Epithelial cell of proximal tubule (primary cell): ENCODE measurements at places on chromosomes 4 and X. TPM values are rescaled to one million over a fixed set of nuclear protein-coding genes. Genes with fewer than 3 reads are reported as not detected.

The TCP11X2 gene
- 0.12 TPM in 1 of 2 replicates, not detected in the other for total RNA-seq

The FHDC1 gene
- total RNA-seq = 0.72 and 2.1 TPM in 2 replicates

The HPGDS gene
- total RNA-seq = not detected in 2 replicates

The CLOCK gene
- total RNA-seq = 9.2 and 12.7 TPM in 2 replicates

The FRAS1 gene
- total RNA-seq = 7.0 and 9.1 TPM in 2 replicates

The MAGEB1 gene
- total RNA-seq = not detected in 2 replicates

The NUDT11 gene
- 5.5 and 11.9 TPM in 2 replicates for total RNA-seq

The USP51 gene
- 0.80 and 1.0 TPM in 2 replicates for total RNA-seq

The PCDH7 gene
- total RNA-seq = 1.9 and 3.0 TPM in 2 replicates

The MAGEC2 gene
- not detected in 2 replicates for total RNA-seq

The NDNF gene
- 0.43 and 0.46 TPM in 2 replicates for total RNA-seq

DNA sequence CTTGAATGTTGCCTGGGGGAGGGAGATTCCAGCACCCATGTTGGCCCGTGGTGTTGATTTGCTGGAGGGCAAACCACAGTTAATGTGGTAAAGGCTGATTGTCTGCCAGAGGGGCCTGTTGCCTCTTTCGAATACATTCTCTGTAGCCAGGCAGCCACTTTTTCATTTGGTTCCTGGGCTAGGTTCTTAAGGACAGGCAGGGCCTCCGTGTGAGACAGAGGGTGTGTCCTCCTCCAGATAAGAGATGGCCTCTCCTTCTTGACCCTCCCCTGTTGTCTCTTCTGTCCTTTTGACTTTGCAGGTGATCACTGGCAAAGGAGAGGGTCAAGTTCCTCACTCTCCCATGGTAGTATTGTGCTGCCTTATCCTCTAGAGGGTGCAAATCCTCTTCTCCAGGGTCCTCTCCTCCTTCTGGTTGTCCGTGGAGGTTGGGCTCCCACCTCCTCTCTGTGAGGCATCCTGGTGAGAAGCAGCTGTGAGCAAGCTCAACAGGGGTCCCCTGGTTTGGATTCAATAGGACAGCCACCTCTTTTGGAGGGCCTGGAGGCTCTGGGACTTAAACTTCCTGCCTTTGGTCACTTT lies 44.9 kb downstream of the ZNF182 start:
- no peak for DNase-seq

GRCh38 chr4:31667686-31668085 lies 947.5 kb downstream of the PCDH7 start:
- DNase-seq = no peak

GRCh38 chr4:184451726-184452125 lies 22.6 kb downstream of the IRF2 start:
- no peak for DNase-seq

- no peak for DNase-seq
Measured at GRCh38 chrX:155679715-155680114, 67.0 kb upstream of the TMLHE start.

GRCh38 chrX:153669174-153669890 lies 4.3 kb downstream of the PNCK start:
- no peak for DNase-seq

DNA sequence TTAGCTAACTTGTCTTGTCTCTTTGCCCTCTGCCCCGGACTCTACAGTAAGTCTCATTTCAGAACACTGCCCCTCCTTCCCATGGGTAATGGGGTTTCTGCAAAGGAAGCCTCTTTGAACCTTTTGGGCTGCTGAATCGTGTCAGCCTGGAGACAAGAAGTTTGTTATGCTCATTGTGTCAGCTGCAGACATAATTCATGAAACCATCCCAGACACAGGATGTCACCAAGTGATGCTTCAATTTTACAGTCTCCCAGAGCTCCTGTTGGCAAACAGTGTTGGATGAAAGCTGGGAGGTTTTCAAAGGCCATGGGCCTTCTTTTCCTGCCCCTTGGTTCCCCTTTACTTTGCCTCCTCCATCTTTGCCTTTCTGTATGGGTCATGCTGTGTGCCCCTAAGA lies 223.1 kb upstream of the TAPT1 start:
- no peak for DNase-seq

DNA sequence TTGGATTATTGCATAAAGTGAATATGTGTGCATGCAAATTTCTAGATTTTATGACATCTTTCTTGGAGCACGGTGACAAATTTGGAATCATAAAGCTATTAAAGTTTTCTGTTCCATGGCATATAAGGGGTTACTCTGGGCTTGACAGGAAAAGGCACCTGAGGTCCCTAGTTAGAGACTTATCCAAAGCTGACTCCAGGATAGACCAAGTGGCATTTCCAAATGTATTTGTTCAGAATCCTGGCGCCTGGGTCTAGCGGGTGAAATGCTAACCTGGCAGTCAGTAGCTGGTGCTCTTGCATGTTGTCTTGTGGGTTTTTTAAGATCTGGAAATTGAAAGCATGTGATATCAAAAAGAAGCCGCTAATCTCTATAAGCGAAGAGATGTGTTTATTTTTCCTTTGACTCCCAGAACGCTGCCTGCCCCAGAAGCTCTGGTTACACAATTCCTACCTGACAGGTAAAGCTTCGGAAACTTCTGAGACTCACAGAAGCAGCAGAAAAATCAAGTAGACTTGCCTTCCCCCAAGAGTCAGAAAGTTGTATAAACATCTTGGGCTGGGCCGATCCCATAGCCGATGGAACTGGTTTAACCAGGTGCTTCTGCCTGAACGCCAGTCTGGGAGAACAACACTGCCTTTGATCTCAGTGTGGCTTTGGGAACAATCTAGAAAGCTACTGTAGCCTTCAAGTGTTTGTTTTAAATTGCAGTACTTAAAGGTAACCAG lies 12.9 kb upstream of the ZCCHC4 start:
- no peak for DNase-seq

DNA sequence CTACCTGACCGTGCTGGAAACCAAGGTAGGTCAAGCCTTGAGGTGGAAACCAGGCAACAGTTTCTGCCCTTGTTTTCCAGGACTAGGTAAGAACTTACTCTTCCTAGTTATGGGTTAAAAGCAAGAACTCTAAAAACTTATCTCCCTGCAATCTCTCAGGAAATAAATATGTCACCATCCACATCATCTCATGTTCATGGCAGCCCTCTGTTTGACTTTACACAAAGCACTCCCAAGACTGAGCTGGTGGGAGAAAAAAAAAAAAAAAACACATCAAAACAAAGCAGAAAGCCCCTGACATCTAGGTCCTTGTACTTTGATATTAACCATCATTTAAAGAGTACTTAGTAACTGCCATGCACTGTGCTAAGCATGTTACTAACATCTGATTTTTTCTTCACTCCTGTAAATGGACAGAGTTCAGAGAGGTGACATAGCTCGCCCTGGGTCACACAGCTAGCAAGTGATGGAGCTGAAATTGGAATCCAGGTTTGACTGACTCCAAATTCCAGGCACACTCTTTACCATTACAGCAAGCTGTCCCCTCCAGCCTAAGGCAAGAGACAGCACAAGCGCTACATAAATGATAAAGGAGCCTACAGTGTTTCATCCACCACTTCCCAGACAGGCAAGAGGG lies 102.8 kb upstream of the NOCT start:
- DNase-seq = no peak

- no peak for DNase-seq
Measured at GRCh38 chr4:120466429-120466828, 399.8 kb upstream of the MAD2L1 start.

DNA sequence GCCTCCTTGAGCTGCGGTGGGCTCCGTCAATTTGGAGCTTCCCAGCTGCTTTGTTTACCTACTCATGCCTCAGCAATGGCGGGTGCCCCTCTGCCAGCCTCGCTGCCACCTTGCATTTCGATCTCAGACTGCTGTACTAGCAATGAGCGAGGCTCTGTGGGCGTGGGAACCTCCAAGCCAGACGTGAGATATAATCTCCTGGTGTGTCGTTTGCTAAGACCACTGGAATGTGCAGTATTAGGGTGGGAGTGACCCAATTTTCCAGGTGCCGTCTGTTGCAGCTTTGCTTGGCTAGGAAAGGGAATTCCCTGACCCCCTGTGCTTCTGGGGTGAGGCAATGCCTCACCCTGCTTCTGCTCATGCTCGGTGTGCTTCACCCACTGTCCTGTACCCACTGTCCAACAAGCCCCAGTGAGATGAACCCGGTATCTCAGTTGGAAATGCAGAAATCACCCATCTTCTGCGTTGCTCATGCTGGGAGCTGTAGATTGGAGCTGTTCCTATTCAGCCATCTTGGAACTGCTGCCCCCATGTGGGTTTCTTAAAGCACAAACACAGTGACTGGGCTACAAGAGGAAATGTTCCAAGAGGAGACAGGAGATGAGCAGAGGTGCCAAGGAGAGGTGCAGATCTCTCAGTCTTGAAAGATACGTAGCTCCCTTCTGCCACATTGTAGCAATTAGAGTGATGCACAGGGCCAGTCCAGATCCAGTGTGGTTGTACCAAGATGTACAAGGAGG lies 193.0 kb upstream of the IGFBP7 start:
- DNase-seq = no peak

DNA sequence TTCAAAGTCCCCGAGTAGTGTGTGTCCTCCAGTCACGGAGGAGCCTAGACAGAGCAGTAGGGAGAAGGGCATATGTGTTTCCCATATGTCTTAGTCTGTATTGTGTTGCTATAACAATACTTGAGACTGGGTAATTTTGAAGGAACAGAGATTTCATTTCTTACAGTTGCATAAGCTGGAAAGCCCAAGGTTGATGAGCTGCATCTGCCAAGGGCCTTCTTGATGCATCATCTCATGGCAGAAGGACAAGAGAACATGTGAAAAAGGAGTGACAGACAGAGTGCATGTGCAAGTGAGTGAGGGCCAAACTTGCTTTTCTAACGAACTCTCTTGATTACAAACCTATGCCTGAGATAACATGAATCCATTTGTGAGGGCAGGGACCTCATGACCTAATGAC lies 243.4 kb downstream of the ARHGAP10 start:
- DNase-seq = no peak

- DNase-seq = no peak
Measured at GRCh38 chrX:122219735-122220134, 964.3 kb upstream of the GRIA3 start.

DNA sequence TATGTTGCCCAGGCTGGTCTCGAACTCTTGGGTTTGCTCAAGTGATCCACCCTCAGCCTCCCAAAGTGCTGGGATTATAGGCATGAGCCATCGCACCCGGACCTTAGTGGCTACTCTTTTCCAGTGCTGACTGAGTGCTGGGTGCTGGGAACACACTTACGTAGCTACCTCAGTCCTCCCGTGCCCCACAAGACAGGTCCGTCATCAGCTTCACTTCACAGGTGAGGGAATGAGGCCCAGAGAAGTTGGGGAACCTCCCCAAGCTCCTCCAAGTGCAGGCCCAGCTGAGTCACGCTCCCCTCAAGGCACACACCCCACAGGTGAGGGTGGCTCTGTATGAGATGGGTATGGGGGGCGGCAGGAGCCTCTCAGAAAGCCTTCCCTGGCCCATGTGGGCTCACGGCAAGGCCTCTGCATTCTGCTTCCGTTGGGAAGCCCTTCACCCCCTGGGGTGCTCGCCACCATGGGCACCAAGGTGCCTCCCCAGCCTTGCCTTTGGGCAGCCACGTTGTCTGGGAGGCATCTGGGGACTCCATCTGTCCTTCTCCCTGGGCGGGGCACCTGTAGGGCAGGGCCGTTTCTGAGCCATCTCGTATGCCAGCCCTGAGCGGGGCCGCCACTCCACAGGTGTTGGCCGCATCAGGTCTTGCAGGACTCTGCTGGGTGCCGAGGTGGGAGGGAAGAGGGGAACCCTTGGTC lies 28.4 kb downstream of the NSG1 start:
- no peak for DNase-seq

DNA sequence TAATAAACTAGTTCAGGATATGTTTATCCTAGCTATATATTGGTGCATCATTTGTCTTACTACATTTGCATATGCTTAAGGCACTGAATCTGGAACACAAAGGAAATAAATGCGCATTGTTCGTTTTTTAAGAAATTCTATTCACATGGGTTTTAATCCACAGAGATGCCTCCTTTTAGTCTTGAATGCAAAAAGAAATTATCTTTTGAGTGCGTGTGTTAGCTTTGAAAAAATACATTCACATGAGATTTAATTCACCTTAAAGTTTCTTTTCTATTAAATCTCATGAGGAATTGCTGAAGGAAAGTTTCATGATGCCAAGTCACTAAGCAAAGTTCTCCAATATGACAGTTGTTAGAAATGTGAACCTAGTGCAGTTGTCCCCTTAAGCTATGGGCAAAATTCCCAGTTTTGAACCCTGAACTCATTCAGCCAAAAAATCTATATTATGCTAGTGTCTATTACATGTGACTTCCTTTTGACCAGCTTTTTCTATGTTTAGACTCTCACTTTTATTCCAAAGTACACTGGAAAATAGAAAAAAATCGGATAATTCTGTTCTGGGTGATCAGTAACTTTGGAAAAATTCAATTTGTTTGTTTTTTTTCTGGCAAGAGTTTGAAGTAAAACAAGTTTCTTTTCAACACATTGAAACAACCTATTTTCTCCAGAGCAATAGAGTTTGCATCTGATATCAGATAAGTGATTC lies 426.2 kb upstream of the MAGEB2 start:
- no peak for DNase-seq

DNA sequence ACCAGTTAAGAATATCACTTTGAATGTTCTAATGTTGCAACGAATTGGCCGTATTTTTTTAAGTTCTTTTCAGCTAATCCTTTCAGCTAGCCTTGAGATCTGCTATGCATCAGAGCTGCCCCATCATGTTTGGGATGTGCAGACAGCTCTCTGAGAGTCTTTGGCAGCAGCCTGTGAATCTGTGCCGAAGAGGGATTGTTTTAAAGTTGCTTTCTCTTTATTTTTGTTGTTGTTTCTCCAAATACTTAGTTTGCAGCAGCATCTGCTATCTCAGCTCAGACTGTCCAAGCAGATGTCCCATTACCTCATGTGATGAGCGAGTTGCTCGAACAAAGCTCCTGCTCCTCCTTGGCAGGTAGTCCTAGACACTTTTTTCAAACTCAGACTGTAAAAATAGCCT lies 1002.5 kb upstream of the INTU start:
- no peak for DNase-seq

DNA sequence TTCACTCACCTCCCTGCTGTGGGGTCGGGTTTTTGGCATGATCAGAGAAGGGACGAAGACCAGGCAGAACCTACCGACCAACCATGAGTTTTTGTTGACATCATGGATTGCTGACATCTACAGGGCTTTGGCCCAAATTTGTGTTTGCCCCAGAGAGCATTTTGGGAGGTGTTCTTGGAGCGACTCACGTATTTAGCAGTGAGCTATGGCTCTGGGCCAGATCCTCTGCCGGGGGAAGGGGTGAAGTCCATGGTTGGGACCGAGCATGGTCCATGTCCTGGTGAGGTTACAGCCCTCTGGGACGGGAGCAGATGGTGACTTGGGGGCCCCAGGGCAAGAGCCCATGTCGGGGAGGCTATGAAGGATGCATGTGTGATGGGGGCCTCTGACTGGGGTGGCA lies 17.4 kb downstream of the SORCS2 start:
- DNase-seq = no peak

- DNase-seq = no peak
Measured at GRCh38 chrX:2691543-2692220, 587 bp downstream of the CD99 start.

- DNase-seq = no peak
Measured at GRCh38 chr4:5237086-5237660, 185.9 kb downstream of the STK32B start.

GRCh38 chr4:108287834-108288413 lies 119.2 kb upstream of the LEF1 start:
- no peak for DNase-seq
